ENCODE measurements at places on chromosomes 3 and 15.

GRCh38 chr3:41450416-41451231, 251.3 kb downstream of the CTNNB1 start:
- no peak overlapping the region for H3K27ac ChIP-seq
- H3K36me3 ChIP-seq, result no peaks in the 10 kb centered on the region
- H3K4me1 ChIP-seq, result no peaks in the 10 kb centered on the region
- no peak for DNase-seq

GRCh38 chr15:75347222-75348033, 589 bp downstream of the NEIL1 start:
- H3K27ac ChIP-seq, result peak overlapping the region; percentile 87
- H3K36me3 ChIP-seq, result peaks cover 3% of the 10 kb centered on the region
- H3K4me3 ChIP-seq, result peak overlapping the region; percentile 92
- peaks cover 38% of the 10 kb centered on the region for H3K4me1 ChIP-seq
- DNase-seq, result peak; percentile 63
- peaks cover 26% of the 10 kb centered on the region for H3K27me3 ChIP-seq

- no peak overlapping the region for H3K27ac ChIP-seq
- DNase-seq, result no peak
- H3K27me3 ChIP-seq, result peaks cover 5% of the 10 kb centered on the region
- no peak overlapping the region for H3K4me3 ChIP-seq
These were observed 33.5 kb downstream of the BDH1 start for GRCh38 chr3:197522183-197522715.

GRCh38 chr3:42210726-42211125, 55.3 kb downstream of the CCK start:
- H3K27me3 ChIP-seq, result peaks cover 2% of the 10 kb centered on the region
- peaks cover 30% of the 10 kb centered on the region for H3K4me1 ChIP-seq
- H3K4me3 ChIP-seq, result no peak overlapping the region
- H3K36me3 ChIP-seq, result peaks cover 29% of the 10 kb centered on the region
- H3K27ac ChIP-seq, result no peak overlapping the region

DNA sequence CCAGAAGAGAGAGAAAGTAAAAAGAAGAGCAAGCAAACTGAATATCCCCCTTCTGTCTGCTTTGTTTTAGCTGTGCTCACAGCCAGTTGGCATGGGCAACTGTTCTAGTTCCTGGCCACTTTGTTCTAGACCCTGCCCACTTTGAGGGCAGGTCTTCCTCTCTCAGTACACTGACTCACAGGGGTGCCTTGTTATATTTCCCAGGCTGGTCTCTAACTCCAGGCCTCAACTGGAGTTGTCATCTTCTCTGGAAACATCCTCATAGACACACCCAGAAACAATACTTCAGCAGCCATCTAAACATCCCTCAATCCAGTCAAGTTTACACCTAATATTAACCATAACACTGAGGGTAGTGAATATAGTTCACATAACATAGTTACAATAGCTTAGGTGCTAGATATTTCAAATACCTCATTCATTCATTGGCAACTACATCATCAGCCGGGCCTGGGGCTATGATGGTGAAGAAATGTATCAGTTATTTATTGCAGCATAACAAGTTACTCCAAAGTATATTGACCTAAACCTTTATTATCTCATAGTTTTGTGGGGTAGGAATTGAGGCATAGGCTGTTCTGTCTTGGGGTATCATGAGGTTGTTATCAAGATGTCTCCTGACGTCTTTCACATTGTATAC, 106.0 kb downstream of the UBE2E2 start:
- no peak for DNase-seq
- H3K4me3 ChIP-seq, result no peak overlapping the region
- H3K4me1 ChIP-seq, result no peaks in the 10 kb centered on the region
- no peaks in the 10 kb centered on the region for H3K36me3 ChIP-seq

DNA sequence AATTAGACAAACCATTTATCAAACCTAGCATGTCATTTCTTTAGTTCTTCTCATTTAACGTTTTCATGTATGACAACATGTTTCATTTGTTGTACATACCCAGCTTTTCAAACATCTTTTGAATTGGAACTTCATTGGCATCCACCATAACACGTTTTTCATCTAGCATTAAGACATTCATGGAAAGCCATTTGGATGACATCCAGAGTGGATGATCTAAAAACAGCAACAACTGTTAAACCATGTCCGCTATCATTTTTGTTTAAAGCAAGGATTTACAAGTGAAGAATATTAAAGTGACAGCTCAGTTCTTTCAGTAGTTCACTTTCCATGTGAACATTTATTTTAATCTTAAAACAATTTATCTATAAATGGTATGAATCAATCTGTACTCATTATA, 14.5 kb downstream of the GATM start:
- peaks cover 3% of the 10 kb centered on the region for H3K27me3 ChIP-seq
- DNase-seq, result no peak
- H3K4me3 ChIP-seq, result no peak overlapping the region
- H3K27ac ChIP-seq, result no peak overlapping the region
- H3K4me1 ChIP-seq, result no peaks in the 10 kb centered on the region

DNA sequence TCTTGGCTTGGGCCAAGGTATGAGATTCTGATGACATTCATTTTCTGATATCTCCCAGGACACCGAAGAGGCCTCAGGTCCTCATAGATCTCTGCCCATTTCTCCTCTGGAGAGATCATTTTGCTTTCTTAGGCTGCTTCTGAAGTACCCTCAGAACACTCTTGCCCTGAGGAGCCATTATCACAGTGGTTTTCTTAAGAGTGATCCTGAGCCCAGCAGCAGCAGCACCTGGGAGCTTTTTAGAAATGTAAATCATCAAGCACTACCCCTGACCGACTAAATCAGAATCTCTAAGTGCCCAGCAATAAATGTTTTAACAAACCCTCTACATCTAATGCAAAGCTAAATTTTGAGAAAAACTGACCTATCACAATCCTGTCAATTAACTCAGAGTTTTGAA, 40.6 kb upstream of the SLC9A9 start:
- peaks cover 2% of the 10 kb centered on the region for H3K27me3 ChIP-seq
- no peak for DNase-seq
- H3K4me1 ChIP-seq, result no peaks in the 10 kb centered on the region
- H3K27ac ChIP-seq, result no peak overlapping the region
- no peak overlapping the region for H3K4me3 ChIP-seq

DNA sequence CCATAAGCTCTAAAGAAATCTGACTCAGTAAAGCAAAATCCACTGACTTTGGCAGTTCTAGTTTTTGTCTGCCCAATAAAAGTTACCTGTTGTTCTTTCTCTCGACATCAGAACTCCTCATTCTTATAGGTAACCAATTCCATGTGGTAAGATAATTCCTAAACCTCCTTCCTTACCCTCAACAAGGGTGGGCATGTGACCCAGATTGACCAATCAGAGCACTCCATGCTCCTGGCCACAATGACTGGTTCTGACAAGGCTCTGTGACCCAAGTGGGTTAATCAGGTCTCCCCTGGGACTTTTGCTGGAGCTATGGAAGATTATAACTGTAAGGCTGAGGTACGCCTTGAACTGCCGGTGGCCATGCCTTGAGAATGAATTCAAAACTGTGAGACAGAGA, 31.7 kb downstream of the LINS1 start:
- H3K27ac ChIP-seq, result no peak overlapping the region
- peaks cover 2% of the 10 kb centered on the region for H3K4me1 ChIP-seq
- H3K36me3 ChIP-seq, result peaks cover 6% of the 10 kb centered on the region
- H3K27me3 ChIP-seq, result no peaks in the 10 kb centered on the region

GRCh38 chr15:51558411-51558810, 64.2 kb downstream of the DMXL2 start:
- no peak overlapping the region for H3K27ac ChIP-seq
- H3K36me3 ChIP-seq, result peaks cover 3% of the 10 kb centered on the region
- DNase-seq, result no peak
- no peak overlapping the region for H3K4me3 ChIP-seq
- no peaks in the 10 kb centered on the region for H3K27me3 ChIP-seq

DNA sequence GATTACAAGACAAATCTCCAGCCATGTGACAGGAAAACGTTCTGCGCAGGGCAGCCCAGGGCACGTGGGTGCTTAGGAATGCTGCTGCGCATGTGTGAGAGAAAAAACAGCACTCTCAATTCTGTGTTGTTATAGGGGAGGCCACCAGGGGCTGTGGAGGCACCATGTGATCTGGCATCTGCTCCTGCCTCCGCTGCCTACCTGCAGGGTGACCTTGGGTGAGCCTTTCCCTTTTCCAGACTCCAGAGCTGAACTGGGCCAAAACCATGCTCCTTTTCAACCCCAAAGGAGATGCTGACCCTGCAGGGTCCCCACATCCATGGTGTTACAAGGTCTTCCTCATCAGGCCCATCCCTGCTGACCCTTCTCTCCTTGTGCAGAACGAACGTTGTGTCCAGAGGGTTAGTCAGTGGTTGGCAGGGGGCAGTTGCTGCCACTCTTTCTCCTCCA, 81.5 kb upstream of the RASGRF1 start:
- no peak overlapping the region for H3K27ac ChIP-seq
- H3K27me3 ChIP-seq, result no peaks in the 10 kb centered on the region
- H3K4me1 ChIP-seq, result no peaks in the 10 kb centered on the region
- H3K36me3 ChIP-seq, result no peaks in the 10 kb centered on the region
- no peak for DNase-seq
- no peak overlapping the region for H3K4me3 ChIP-seq

- no peak overlapping the region for H3K4me3 ChIP-seq
- H3K27ac ChIP-seq, result no peak overlapping the region
- DNase-seq, result no peak
- H3K4me1 ChIP-seq, result peaks cover 6% of the 10 kb centered on the region
- no peaks in the 10 kb centered on the region for H3K36me3 ChIP-seq
These were observed 258.4 kb downstream of the XXYLT1 start for GRCh38 chr3:195012571-195012970.

DNA sequence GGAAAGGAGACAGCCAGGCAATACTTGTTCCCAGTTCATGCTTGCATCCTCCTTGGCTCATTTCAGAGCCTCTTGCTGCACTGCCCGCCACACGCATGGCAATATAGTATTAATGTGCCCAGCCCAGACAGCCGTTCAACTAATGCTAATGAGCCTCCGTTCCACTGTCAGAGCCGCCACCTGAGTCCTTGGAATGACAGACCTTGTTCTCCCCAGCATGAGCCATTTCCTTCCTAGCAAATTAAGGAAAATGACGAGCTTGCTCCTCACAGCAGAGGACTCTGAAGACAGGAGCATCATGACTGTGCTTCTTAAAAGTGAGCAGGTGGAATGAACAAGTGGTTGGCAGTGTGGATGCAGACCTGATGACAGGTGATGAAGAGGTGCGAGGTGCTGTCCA, 10.8 kb upstream of the LRRC15 start:
- DNase-seq, result no peak
- no peaks in the 10 kb centered on the region for H3K4me1 ChIP-seq
- no peak overlapping the region for H3K4me3 ChIP-seq
- H3K36me3 ChIP-seq, result no peaks in the 10 kb centered on the region
- H3K27me3 ChIP-seq, result peaks cover 5% of the 10 kb centered on the region
- no peak overlapping the region for H3K27ac ChIP-seq

GRCh38 chr3:178019645-178020044, 516.6 kb upstream of the KCNMB2 start:
- no peaks in the 10 kb centered on the region for H3K36me3 ChIP-seq
- H3K4me3 ChIP-seq, result no peak overlapping the region
- no peak overlapping the region for H3K27ac ChIP-seq
- H3K4me1 ChIP-seq, result no peaks in the 10 kb centered on the region
- no peak for DNase-seq

DNA sequence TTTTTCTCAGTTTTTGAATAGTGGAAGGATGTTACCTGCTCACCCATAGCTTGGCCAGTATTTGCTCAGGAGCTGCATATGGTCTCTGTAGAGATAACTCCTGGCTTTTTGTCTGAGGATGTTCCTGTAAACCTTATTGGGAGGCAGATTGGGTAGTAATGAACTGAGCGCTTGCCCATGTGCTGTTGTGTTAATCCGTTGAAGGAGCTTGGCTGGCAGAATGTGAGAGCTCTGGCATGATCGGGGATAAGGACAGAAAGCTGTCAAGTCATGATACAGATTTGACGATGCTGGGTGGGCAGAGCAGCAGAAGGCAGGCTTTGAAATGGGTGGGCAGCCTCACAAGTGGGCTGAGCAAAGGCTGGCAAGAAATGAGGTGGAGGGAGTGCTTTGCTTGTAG, 27.4 kb downstream of the SH3GL3 start:
- no peaks in the 10 kb centered on the region for H3K36me3 ChIP-seq
- H3K27ac ChIP-seq, result no peak overlapping the region
- no peaks in the 10 kb centered on the region for H3K4me1 ChIP-seq
- H3K4me3 ChIP-seq, result no peak overlapping the region
- H3K27me3 ChIP-seq, result peaks cover 6% of the 10 kb centered on the region
- no peak for DNase-seq

DNA sequence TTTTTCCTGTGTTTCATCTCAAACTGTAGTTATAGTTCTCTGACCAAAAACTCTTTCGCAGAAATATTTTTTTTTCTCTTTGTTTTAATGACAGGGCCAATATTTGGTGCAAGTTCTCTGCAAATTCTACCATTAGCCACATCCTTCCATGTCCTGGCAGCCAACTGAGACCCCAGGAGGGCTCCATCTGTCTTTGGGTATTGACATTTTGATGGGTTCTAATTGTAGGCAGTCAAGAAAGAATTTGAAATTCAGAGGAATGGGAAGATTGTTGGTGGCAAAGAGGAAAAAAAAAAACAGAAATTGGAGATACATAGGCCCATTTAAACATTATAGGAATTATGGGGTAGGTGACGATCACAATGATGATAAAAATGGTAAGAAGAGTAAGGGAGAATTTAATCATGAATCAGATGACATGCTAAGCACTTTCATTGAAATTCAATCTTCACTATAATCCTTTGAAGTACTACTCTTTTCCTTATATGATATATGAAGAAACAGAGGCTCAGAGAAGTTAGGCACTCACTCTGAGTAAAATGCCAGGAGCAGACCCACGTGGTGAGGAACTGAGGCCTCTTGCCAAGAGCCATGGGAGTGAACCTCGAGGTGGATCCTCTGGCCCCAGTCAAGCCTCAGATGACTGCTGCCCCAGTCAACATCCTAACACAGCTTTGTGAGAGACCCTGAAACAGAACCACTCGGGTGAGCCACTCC, 151.4 kb downstream of the PDZRN3 start:
- DNase-seq, result no peak
- H3K27me3 ChIP-seq, result no peaks in the 10 kb centered on the region
- no peak overlapping the region for H3K4me3 ChIP-seq
- no peaks in the 10 kb centered on the region for H3K4me1 ChIP-seq
- no peak overlapping the region for H3K27ac ChIP-seq

GRCh38 chr3:183385698-183386613, 42.5 kb downstream of the MCF2L2 start:
- H3K4me3 ChIP-seq, result no peak overlapping the region
- H3K36me3 ChIP-seq, result no peaks in the 10 kb centered on the region
- H3K27me3 ChIP-seq, result no peaks in the 10 kb centered on the region
- no peaks in the 10 kb centered on the region for H3K4me1 ChIP-seq

- H3K4me1 ChIP-seq, result no peaks in the 10 kb centered on the region
- no peak for DNase-seq
- H3K27me3 ChIP-seq, result peaks cover 2% of the 10 kb centered on the region
- no peak overlapping the region for H3K27ac ChIP-seq
These were observed 39.3 kb downstream of the KY start for GRCh38 chr3:134611516-134611915.

- H3K27ac ChIP-seq, result no peak overlapping the region
- no peaks in the 10 kb centered on the region for H3K4me1 ChIP-seq
- H3K27me3 ChIP-seq, result peaks cover 7% of the 10 kb centered on the region
- no peak for DNase-seq
- no peak overlapping the region for H3K4me3 ChIP-seq
- H3K36me3 ChIP-seq, result no peaks in the 10 kb centered on the region
These were observed 142.2 kb downstream of the ALDH1A2 start for GRCh38 chr15:57923306-57923705.
